ENCODE measurements at places on chromosomes 4 and X.

GRCh38 chrX:113269203-113269602 is 428.6 kb upstream of the AMOT start:
- no peak for DNase-seq

GRCh38 chrX:15948318-15948660 is 93.7 kb upstream of the AP1S2 start:
- DNase-seq, result no peak

DNA sequence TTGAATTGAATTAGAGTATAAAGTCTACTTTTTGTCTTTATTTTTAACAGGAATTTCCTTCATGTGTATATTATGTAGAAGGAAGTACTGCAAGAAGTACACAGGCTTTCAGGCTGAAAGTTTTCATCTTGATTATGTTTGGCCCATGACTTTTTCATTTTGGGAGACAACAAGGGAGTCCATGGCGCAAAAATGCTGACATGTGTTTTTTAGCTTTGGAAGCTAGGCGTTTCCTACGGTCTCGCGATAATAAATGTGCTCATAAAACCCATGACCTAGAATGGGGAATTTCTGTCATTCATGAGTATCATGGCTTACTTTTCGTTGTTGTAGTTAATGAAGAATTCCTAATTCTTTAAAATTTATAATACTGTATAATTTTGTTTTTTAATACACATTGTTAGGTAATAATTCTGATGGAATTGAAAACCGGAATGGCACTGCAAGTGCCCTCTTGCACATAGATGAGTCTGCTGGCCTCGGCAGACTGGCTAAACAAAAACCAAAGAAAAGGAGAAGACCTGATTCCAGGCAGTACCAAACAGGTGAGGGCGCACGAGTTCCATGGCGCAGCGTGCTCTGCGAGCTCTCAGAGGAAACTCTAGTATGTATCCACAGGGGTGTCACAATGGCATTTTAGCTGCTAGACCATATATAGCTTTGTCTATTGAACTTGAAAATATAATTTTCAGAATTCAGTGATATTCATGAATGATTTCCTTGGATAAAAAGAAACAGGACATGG is 59.1 kb downstream of the ZFX start:
- DNase-seq, result no peak

DNA sequence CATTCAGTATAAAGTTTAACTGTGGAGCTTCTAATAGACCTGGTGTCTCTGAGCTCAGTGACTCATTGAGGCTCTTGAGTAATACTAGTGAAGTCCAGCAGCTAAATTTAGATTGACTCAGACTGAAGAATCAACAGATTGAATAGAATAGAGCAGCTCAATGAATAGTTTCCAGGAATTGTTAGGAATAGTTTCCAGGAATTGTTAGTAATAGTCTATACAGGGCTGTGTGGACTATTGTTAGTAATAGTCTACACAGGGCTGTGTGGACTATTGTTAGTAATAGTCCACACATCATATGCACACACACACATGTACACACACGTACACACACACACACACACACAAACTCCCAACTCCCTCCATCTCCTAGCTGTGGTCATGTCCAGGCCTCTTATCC is 3.0 kb downstream of the GIMD1 start:
- DNase-seq, result no peak

GRCh38 chrX:12961196-12961718 is 13.7 kb upstream of the TMSB4X start:
- DNase-seq, result no peak

- no peak for DNase-seq
Measured at GRCh38 chrX:155434906-155435743, 23.3 kb downstream of the F8A3 start.

DNA sequence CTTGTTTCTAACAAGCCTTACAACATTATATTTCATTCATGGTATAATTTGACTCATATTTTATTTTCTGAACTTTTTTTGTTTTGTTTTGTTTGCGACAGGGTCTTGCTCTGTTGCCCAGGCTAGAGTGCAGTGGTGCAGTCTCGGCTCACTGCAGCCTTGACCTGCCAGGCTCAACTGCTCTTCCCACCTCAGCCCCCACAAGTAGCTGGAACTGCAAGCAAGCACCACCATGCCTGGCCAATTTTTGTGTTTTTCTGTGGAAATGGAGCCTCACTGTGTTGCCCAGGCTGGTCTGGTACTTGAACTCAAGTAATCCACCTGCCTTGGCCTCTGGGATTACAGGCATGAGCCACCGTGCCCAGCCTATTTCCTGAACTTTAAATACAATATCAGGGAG is 42.5 kb downstream of the GRID2 start:
- no peak for DNase-seq

GRCh38 chrX:15653961-15654360 is 10.6 kb downstream of the CLTRN start:
- DNase-seq, result no peak

DNA sequence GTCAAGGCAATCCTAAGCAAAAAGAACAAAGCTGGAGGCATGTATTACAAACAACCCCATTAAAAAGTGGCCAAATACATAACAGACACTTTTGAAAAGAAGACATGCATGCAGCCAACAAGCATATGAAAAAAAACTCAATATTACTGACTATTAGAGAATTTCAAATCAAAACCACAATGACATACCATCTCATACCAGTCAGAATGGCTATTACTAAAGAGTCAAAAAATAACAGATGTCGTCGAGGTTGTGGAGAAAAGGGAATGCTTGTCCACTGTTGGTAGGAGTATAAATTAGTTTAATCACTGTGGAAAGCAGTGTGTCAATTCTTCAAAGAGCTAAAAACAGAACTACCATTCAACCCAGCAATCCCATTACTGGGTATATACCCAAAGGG is 604.6 kb upstream of the GRIA3 start:
- DNase-seq, result no peak

GRCh38 chrX:39519566-39520301 is 578.0 kb downstream of the BCOR start:
- no peak for DNase-seq

DNA sequence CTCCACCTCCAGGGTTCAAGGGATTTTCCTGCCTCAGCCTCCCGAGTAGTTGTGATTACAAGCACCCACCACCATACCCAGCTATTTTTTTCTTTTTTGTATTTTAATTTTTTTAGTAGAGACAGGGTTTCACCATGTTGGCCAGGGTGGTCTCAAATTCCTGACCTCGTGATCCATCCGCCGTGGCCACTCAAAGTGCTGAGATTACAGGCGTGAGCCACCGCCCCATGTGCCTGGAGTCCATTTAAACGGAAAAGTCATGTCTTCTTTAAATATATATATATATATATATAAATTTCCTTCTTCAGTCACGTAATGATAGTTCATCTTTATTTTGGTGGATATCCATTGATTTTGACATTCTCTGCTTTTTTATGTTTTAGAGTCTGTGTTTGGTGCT is 264.0 kb upstream of the PITX2 start:
- no peak for DNase-seq

DNA sequence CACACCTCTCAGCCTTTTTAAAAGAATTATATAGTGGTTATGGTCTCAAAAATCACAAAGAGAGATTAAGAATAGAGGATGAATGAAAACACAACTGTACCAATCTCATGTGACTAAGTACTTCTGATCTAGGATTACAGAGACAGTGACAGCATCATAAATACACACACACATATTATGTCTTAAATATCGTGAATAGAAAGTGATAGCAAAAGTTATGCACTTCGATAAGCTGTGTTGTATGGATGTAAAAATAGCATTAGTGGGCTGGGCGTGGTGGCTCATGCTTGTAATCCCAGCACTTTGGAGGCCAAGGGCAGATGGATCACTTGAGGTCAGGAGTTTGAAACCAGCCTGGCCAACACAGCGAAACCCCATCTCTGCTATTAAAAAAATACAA is 25.0 kb downstream of the GYPA start:
- no peak for DNase-seq

DNA sequence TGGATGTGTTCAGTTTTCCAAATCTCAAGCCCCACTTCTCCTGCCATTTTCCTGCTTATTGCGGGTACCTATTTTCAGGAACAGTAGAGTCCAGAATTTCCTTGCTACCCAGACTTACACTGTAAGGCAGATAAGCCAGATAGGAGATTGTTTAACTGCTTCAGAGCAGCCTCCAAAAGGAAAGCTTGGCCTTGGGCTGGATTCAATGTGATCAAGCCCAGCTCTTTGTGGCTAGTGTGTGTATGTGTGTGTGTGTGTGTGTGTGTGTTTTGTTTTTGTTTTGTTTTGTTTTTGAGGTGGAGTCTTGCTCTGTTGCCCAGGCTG is 34.0 kb downstream of the RNF175 start:
- no peak for DNase-seq

- DNase-seq, result no peak
Measured at GRCh38 chrX:136889269-136889668, 8.7 kb upstream of the RBMX start.

Measured in stimulated activated CD4-positive, alpha-beta T cell treated with anti-CD3 and anti-CD28 coated beads, Interleukin-4, amount 100 ng/mL, for 24 hours (primary cell).